ENCODE measurements at places on chromosomes 12 and 14.
A peak's percentile ranks its signal among the peaks of the same experiment; 100 is the strongest.

DNA sequence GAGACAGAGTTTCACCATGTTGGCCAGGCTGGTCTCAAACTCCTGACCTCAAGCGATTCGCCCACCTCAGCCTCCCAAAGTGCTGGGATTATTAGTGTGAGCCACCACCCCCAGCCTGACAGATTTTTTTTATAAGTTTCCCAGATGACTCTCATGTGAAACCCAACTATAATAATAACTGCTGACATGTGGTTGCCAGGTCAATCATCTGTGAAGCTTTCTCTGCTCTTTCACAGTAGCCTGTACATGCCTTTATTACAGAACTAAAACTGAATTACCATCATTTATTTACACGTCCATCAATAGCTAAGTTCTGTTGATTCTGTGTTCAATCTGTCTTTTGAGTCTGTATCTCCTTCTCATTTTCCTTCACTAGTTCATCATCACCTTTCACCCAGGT lies 218.5 kb downstream of the RPS29 start:
- no peak for DNase-seq

GRCh38 chr14:68939893-68940613 lies 39.0 kb downstream of the ACTN1 start:
- no peak for DNase-seq

GRCh38 chr12:82523996-82524395 lies 162.7 kb upstream of the TMTC2 start:
- no peak for DNase-seq

DNA sequence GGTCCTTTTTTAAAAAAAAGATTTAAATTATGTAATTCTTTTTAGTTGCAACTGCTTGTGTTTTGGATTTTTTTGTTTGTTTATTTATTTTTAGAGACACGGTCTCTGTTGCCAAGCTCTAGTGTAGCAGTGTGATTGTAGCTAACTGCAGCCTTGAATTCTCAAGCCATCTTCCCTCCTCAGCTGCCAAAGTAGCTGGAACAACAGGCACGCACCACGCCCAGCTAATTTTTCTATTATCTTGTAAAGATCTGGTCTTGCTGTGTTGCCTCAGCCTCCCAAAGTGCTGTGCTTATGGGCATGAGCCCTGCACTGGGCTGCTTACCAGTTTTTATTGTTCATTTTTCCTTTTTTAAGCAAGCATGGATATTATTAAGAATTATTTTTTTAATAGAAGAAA lies 10.6 kb upstream of the ART4 start:
- DNase-seq: no peak

GRCh38 chr14:75446447-75446846 lies 18.6 kb downstream of the JDP2 start:
- no peak for DNase-seq

- no peak for DNase-seq
These were observed 37.2 kb upstream of the C14orf132 start for GRCh38 chr14:96001866-96002497.

- no peak for DNase-seq
These were observed 14.0 kb downstream of the RNASE9 start for GRCh38 chr14:20546877-20547276.

DNA sequence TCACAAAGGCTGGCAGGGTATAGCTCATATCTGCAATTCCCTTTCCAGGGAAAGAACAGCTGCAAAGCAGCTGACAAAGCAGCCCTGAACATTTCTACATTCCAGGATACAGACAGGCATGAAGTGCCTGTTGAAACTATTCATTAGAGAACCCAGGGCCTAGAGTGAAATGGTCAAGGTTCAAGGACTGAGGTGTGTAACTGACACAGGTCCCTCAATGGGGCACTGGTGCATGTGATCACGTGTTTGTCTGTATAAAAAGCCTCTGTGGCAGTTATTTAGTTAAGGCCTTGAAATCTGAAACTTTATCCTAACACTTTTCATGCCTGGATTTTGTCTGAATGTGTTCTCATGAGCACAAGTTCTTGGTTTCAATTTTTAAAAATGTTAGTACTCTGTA lies 47.1 kb downstream of the GIT2 start:
- DNase-seq: no peak

GRCh38 chr12:25248137-25248536 lies 2.6 kb downstream of the KRAS start:
- no peak for DNase-seq

GRCh38 chr14:72600551-72601330 lies 293.2 kb downstream of the DPF3 start:
- no peak for DNase-seq

DNA sequence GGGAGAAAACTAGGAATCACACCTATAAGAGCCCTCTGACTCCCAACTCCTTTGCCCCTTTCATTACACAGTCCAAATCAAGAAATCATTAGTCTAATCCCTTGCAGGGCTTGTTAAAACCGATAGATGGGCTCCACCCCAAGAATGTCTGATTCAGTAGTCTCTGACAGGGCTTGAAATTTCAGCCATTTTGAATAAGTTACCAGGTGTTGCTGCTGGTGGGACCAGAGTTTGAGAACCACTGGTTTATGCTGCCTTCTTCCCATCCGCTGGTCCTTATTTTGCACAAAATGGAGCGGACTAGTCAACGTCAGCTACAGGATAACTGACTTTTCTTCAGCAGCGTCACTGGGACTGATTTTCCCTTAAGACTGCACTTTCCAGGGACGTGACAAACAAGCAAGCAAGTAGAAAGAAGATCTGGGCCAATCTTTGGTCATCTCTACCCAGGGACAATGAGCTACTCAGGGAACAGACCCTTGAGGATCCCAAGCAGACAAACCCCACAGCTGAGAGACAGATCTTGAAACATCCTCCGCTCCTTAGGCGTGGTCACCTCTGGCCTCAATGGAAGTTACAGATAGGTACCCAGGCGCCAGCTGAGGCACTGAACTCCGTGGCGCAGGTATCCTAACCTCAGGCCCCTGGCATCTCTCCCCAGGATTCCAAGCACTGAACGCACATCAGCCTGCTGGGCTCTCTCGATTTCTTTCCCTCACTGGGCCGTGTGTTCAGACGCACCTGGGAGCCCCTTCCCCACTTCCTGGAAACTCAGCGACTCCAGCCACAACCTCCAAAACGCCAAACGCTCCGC lies 900 bp downstream of the KCTD10 start:
- DNase-seq: no peak

GRCh38 chr14:84074626-84075025 lies 1455.3 kb upstream of the FLRT2 start:
- no peak for DNase-seq

GRCh38 chr12:12008232-12008850 lies 62.4 kb upstream of the BCL2L14 start:
- no peak for DNase-seq

DNA sequence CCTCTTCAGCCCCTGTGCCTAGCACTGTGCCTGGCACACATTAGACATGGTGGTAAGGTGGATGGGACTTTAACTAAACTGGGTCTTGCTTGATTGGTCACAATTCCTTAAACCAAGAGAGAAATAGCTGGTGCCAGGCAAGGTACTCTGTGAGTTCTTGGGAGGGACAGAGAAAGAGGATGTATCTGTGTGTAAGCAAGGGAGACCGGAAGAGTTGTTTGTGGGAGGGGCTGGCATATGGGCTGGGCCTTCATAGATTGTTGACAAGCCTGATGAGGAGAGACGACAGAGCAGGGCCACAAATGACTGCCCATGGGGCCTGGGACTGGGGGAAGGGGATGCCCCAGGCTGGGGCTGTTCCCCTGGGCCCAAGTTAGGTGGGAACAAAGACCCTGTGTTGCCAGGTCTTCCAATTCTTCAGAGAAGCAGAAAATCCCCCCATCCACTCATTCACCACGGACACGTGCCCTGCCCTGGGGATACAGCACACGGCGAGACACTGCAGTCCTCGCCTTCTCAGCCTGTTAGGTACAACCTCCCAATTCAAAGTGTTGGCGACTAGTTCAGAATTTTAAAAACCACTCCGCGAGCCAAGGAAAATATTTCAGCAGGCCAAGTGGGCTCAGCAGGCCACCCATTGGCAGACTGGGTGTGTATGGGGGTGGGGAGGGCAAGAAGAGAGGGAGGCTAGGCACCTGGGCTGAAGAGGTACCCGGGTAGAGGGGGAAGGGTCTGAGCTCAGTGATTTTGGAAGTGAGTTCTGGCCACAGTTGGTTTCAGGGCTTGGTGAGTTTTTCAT lies 11.4 kb upstream of the CYP46A1 start:
- peak; percentile 13 for DNase-seq

GRCh38 chr12:69105101-69105962 lies 134.0 kb upstream of the CPSF6 start:
- DNase-seq: no peak

- no peak for DNase-seq
These were observed 4.5 kb downstream of the DCN start for GRCh38 chr12:91178139-91178561.
